ENCODE measurements at places on chromosomes 1 and 21.

GRCh38 chr1:178768423-178768822 lies 43.4 kb downstream of the RALGPS2 start:
- peak; percentile 7 for DNase-seq

DNA sequence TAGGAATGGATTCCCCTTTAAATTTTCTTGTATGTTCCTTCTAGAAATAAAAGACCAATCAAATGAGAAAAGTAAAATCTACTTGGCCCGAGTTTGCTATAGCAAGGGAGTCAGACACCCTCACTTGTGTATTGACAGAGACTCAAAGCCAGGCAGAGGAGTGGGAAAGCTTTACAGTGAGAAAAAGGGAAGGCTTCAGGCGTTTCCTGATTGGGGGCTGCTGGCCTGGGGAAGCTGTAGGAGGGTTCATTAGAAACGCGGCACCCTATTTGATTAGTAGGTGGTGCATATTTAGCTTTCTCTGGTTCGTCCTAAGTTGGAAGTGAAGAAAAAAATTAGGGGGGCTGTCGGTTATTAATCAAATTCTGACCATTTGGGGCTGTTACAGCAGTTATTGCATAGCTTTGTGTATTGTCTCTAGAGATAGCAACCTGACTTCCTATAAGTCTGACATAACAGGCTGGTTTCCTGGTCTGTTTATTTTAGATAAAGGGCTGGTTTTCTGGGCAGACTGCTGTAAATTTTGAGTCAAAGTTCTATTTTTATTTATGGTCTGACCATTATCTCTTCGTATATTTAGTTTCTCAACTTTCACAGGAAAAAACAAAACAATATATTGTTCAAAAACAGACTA lies 10.0 kb downstream of the SLC25A24 start:
- no peak for DNase-seq

DNA sequence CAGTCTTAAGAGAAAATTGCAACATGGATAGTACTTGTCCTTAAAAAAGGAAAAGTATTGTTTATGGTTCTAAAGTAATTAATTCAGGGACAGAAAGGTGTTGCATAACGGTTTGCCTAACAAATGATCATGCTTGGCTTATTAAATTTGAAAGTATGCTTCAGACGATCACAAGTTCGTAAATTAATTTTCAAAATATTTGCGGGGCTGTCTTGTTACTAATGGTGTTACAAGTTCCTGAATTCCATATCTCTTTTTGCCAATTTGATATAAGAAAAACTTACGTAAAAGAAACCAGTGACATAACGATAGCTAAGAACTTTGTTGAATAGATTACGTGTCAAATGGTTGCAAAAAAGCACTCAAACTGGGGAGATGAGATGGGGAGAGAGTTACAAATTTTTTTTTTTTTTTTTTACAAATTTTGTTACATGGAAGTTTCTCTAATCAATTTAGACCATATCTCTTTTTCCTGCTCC lies 1.3 kb downstream of the AGO3 start:
- DNase-seq: no peak

DNA sequence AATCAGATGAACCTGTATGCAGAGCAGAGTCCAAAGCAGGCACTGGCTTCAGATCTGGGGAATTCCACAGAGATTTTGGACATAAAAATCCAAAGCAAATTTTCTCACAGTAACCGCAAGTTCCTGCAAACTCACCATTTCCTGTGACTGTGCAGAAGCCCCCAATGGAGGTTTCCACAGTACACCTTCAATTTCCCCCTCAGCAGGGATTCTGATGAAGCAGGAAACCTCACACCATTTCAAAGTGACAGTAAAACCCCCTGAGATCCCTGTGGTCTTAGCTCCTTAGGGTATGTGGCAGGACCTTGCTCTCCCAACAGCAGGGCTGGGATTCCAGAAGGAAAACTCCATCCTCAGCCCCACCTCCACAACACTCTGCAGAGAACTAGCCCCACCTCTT lies 6.0 kb upstream of the TGFBR3 start:
- DNase-seq: peak; percentile 24

DNA sequence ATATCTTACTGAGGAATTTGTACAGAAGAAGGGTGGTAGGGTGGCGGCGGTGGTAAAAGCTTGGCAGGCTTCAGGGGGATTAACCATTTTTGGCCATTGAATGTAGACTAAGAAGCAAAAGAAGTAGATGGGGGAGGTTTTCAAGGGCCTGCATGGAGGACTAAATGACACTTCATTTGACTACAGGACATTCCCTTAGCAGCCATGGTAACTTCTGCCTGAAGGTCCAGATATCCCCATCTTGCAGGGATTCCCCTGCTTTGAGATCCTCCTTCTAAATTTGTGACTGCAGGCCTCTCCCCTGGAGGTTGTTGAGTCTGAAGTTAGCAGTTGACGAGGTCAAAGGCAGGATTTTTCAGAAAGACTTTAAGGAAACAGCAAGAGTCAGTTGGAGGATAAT lies 4.8 kb downstream of the VASH2 start:
- no peak for DNase-seq

GRCh38 chr1:16116625-16117024 lies 39.2 kb downstream of the EPHA2 start:
- no peak for DNase-seq

DNA sequence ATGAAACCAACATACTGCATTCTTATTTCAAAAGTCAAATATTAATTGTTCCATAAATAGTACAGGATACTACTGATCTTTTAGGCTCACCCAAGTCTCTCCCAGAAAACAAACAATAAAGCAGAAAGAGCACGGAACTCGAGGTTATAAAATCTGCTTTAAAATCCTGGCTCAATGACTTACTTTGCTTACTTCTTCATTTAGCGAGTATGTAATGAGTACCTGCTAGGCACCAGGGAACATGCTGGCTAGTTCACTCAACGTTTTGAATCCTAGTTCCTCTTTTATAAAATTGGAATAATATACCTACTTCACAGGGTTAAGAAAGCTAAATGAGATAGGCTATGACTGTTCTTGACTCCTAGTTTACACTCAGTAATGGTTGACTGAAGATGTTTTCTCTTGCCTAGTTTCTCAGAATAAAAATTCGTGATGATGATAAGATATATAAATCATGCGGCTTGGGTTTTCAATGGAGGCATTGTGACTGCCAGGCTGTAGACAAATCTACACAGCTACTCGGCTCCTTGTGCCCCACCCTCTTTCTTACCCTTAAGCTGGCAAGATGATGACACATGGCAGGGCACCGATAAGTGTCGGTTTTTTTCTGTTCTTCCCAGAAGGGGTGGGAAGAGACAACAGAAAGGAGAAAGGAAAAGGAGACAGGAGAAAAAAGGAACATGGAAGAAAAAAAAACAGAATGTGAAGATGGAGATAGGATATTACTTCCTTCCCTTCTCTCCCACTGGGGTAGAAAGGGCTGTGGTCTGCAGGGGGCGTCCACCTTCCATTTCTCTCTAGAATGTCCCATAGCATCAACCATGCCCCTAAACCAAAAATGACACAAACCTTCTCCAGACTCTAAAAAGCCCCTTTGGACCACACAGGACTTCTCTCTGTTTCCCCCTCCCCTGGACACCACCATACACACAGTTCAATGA lies 507.1 kb downstream of the SMYD3 start:
- DNase-seq: no peak

- DNase-seq: peak; percentile 42
Measured at GRCh38 chr1:17475752-17476151, 36.3 kb upstream of the RCC2 start.

DNA sequence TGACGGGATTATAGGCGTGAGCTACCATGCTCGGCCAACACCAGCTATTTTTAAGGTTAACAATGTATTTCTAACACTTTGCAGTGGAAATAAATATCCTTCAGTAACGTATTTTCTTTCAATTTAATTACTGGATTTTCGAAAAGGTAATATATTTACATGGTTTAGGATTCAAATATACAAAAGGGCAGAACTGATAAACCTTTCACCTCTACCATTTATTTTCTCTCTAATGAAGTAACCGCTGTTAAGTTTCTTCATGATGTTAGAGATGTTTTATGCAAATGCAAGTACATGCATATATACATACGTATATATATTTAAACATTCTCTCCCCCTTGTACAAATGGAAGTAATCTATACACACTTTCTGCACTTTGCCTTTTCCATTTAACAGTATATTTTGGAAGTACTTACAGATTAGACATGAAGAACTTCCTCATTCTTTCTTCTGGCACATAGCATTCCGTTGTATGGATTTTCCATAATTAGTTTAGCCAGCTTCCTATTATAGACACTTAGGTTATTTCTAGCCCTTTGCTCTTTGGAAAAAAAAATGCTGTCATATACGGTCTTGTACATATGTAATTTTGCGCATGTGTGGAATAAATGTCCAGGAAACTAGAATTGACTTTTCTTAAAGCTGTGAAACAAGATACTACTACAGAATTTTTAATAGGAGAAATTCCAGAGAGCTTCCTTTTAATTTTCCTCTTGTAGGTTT lies 14.9 kb upstream of the HJV start:
- DNase-seq: no peak

DNA sequence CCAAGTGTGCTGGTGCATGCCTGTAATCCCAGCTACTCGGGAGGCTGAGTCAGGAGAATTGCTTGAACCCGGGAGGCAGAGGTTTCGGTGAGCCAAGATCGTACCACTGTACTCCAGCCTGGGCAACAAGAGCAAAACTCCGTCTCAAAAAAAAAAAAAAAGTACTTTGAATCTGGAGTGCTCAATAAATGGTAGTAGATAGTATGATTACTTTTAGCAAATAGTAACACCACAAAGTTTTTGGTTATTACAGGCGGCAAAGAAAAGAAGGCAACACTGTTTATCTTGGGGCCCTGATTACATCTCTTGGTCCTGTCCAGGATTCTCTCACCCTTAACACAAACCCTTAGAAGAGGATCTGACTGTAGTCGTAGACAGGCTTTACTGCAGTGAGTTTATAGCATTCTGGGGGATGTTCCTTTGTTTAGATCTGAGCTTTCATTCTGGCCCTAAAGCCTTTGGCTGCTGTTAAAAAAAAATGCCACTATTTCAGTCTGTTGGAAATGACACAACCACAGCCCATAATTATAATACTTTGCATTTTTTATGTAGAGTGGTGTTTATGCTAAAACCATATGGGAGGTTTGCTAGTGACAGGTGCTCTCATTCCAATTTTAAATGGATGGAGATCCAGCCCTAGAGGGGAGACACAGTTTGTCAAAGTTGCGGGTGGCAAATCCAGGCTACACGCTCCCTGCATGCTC lies 79.7 kb upstream of the SLC2A1 start:
- no peak for DNase-seq

GRCh38 chr1:5620997-5621396 lies 371.2 kb downstream of the NPHP4 start:
- DNase-seq: no peak

GRCh38 chr1:110281363-110282290 lies 57.5 kb upstream of the RBM15 start:
- DNase-seq: no peak

DNA sequence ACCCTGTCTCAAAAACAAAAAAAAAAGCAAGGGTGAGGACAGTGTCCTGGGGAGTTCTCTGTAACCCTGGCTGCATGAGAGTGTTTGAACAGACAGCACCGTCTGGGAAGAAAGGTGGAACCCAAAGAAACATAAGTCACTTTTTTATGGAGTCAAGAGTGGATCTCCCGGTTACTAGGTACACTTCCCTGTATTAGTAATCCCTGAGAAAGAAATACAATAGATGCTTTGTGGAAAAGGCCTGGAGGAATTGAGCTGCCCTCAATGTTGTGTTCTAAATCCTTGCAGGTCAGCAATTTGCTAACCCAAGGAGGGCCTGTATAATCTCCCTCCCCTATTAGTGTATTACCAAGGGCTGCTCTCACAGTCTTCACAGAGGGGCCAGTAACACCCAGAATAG lies 16.6 kb downstream of the DEGS1 start:
- no peak for DNase-seq

DNA sequence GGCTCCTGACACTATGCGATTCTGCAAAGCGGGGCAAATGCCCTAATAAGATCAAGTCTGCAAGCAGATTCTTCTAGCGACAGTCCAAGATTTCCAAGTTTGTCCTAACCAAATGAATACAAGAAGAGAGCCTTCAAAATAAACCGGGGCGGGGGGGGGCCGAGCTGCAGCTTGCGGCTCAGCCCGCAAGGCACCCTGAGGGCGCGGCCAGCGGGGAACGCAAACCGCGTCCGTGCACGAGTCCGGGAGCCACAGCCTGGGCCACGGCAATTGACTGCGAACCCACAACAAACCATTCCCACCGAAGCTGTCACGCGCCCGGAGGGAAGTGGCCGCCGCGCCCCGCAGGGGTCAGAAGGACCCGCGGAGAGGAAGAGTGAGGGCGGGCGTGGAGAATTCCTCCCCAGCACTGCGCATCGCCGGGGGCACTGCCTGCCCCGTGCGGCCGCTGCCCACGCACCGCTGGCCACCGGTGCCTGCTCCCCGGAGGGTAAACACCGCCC lies 687 bp downstream of the TGFBR3 start:
- DNase-seq: peak; percentile 17

GRCh38 chr1:54567961-54568360 lies 19.9 kb downstream of the ACOT11 start:
- DNase-seq: no peak

- DNase-seq: no peak
Measured at GRCh38 chr1:8782955-8783354, 34.5 kb downstream of the RERE start.

- DNase-seq: peak; percentile 66
Measured at GRCh38 chr1:33365560-33365997, 44.7 kb upstream of the A3GALT2 start.

DNA sequence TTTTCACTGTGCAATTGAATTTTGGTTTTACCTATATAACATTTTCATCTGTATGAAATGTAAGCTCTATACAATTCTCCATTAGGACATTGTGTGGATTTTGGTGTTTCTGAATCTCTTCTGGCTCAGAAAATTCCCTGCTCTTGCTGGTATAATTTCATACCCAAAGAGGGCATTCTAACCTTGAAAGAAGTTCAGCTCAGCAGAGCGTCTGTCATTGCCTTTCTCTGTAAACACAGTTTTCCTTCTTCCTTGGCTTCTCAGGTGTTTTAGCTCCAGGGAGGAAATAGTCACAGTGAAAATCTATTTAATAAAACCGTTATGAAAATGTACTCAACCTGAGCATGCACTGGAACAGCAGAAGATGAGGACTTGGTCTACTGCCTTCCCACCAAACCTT lies 16.0 kb downstream of the DISC1 start:
- DNase-seq: no peak

DNA sequence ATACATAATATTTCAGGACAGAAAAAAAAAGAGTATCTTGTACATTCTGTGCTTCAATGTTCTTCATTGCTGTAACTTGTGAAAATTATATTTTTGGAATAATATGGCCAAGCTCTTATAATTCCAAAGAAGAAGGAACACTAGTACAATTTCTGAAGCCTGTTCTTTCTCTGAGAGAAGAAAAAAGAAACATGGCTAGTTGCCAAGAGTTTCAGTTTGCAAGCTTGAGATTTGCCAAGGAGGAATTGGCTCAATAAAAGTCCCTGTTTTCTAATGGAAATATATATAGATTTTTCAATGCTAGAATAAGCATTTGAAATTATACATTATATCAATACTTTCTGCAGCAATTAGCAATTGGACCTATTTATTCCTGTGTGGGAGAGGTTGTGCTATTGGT lies 285.2 kb upstream of the NEGR1 start:
- peak; percentile 15 for DNase-seq
